ENCODE measurements at places on chromosomes 11 and 22. TPM values are rescaled to one million over a fixed set of nuclear protein-coding genes. Genes with fewer than 3 reads are reported as not detected.

- H3K27me3 ChIP-seq: peaks cover 16% of the 10 kb centered on the region
- no peak overlapping the region for H3K27ac ChIP-seq
- no peaks in the 10 kb centered on the region for H3K4me1 ChIP-seq
- no peaks in the 10 kb centered on the region for H3K36me3 ChIP-seq
- H3K4me3 ChIP-seq: no peak overlapping the region
Observed at GRCh38 chr22:27331526-27332281, 469.9 kb downstream of the MN1 start.

DNA sequence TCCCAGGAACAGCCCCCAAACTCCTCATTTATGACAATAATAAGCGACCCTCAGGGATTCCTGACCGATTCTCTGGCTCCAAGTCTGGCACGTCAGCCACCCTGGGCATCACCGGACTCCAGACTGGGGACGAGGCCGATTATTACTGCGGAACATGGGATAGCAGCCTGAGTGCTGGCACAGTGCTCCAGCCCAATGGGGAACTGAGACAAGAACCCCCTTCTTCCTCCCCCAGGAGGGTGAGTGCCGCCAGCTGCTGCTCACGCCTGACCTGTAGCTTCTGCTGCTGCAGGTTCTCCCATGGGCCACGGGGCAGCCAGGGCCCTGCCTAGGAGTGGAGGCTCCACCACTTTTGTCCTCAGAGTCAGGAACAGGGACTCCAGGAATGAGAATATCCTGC, 78.2 kb downstream of the VPREB1 start:
- no peak overlapping the region for H3K4me3 ChIP-seq
- no peaks in the 10 kb centered on the region for H3K27me3 ChIP-seq
- H3K4me1 ChIP-seq: no peaks in the 10 kb centered on the region
- DNase-seq: no peak
- H3K27ac ChIP-seq: no peak overlapping the region

The LDHAL6A gene
- total RNA-seq: not detected

DNA sequence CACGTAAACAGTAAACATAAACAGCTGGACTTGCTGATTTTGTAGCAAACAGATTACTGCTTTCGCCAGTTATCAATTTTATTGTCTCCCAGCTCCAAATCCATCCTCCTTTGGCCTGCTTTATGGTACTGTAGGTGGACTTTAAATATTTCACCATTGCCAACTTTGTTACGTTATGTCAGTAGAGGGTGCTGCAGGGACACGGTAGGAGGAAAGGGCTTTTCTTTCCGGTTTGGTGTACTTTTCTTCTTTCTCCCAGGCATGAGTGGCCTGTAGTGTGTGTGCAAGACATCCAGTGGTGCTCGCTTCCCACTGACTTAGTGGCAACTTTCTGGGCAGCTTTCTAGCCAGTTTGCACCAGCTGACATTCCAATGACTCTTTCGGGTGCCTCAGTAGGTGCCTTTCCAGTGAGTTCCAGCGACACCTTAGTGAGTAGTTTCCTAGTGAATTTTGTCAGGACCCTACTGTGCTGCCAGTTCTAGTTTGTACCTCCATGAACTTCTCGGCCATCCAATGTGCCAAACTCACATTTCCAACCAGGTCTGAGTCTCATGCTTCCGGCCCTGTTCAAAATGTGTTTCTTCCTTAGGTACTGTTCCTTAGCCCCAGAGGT, 267.6 kb upstream of the TENM4 start:
- no peaks in the 10 kb centered on the region for H3K27me3 ChIP-seq
- no peak overlapping the region for H3K27ac ChIP-seq
- DNase-seq: no peak
- no peaks in the 10 kb centered on the region for H3K36me3 ChIP-seq
- no peak overlapping the region for H3K4me3 ChIP-seq

The TMEM151A gene
- not detected for total RNA-seq

The OR51B2 gene
- total RNA-seq: not detected

The CEND1 gene
- total RNA-seq: not detected

GRCh38 chr11:111298413-111299100, at the start of gene POU2AF3:
Gene POU2AF3 (plus strand): TSS chr11:111298546. CDS start chr11:111298582, 36 bp downstream.
- H3K36me3 ChIP-seq: no peaks in the 10 kb centered on the region
- no peaks in the 10 kb centered on the region for H3K4me1 ChIP-seq
- H3K27me3 ChIP-seq: no peaks in the 10 kb centered on the region
- H3K27ac ChIP-seq: peak within 1 kb of the TSS; percentile 68

The SLC1A2 gene
- total RNA-seq: 0.46 TPM

DNA sequence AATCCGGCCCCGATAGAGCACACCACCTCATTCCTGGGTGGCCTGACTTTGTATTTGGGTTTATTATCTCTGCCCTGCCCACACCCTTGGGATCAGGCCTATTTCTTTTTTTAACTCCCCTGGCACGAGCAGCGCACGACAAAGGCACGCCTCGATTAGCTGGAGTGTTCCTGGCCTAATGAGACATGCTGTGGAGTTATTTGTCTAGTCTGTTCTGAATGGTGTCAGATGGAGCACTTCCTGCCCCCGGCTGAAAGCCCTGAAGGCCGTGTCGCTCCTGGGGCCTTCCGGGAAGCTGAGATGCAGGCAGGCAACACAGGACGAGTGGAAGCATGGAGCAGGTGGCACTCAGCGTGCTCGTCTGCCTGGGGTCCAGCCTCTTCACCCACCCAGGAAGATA, 47.1 kb downstream of the LARGE1 start:
- H3K4me3 ChIP-seq: peak overlapping the region; percentile 17
- peaks cover 69% of the 10 kb centered on the region for H3K4me1 ChIP-seq
- DNase-seq: peak; percentile 77
- H3K27ac ChIP-seq: peak overlapping the region; percentile 88
- no peaks in the 10 kb centered on the region for H3K36me3 ChIP-seq

DNA sequence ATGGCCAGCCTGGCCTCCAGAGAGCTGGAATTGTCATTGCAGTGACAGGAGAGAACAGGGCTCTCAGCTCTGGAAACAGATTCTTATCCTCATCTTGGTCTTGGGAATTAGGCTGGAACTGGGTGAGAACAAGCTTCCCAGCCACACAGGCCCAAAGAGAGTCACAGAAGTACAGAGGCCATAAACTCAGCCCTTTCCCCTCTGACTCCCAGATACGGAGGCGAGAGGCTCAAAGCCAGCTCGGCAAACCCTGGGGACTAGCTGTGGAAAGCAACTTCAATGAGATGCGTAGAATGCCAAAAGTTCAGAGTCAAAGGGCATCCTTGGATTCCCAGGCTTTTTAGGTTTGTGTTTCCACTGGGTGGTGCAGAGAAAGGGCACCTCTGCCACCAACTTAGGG, 14.3 kb upstream of the ABCC8 start:
- no peaks in the 10 kb centered on the region for H3K27me3 ChIP-seq
- H3K36me3 ChIP-seq: no peaks in the 10 kb centered on the region
- H3K4me1 ChIP-seq: no peaks in the 10 kb centered on the region

GRCh38 chr11:118102721-118103261, 16.0 kb upstream of the SMIM35 start:
- no peak overlapping the region for H3K27ac ChIP-seq
- H3K4me1 ChIP-seq: peaks cover 13% of the 10 kb centered on the region
- no peaks in the 10 kb centered on the region for H3K27me3 ChIP-seq
- H3K36me3 ChIP-seq: no peaks in the 10 kb centered on the region

The LINC01488 gene
- not detected for total RNA-seq

DNA sequence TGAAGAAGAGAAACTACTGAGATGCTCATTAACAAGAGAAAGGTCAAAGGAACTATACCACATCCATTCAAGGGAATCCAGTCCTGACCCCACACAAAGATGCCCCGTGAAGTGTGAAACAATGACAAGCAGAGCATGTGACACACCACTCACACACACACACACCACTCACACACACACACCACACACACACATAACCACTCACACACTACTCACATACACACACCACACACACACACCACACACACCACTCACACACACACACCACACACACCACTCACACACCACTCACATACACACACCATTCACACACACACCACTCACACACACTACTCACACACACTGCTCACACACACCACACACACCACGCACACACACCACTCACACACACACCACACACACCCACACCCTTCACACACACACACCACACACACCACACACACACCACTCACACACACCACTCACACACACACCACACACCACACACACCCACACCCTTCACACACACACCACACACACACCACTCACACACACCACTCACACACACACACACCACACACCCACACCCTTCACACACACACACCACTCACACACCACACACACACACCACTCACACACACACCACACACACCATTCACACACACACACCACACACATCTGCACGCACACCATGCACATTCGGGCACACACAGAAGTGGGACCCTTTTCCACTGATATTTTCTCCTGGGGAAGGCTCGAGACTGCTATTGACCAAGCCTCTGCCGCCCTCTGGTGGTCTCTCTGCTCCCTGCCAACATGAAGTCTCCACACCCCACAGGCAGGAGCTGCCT, 32.0 kb upstream of the COMT start:
- H3K4me3 ChIP-seq: no peak overlapping the region
- DNase-seq: peak; percentile 59
- no peaks in the 10 kb centered on the region for H3K36me3 ChIP-seq
- no peaks in the 10 kb centered on the region for H3K4me1 ChIP-seq
- H3K27ac ChIP-seq: no peak overlapping the region

DNA sequence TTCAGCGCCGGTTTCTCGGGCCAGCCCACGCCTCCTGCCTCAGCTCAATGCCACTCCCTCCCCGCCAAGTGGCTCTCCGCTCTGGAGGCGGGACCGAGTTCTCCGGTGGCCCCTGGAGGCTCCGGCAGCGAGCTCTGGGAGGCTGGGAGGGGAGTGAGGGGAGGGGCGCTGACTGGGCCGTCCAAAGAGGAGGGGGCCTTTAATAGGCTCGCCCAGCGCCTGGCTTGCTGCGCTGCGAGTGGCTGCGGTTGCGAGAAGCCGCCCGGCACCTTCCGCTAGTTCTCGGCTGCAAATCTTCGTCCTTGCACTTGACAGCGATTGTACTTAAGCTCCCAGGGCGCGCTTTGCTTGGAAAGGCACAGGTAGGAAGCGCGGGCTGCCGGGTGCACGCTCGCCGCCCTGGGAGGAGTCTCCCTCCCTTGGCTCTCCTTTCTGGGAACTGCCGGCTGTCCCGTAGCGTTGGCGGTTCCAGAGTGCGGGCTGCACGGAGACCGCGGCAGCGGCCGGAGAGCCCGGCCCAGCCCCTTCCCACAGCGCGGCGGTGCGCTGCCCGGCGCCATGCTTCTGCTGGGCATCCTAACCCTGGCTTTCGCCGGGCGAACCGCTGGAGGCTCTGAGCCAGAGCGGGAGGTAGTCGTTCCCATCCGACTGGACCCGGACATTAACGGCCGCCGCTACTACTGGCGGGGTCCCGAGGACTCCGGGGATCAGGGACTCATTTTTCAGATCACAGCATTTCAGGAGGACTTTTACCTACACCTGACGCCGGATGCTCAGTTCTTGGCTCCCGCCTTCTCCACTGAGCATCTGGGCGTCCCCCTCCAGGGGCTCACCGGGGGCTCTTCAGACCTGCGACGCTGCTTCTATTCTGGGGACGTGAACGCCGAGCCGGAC, at the start of gene ADAMTS15:
Gene ADAMTS15 (plus strand): TSS at position 230 of the 894 bp plus-strand sequence. CDS start 329 bp downstream, at position 559.
- no peaks in the 10 kb centered on the region for H3K36me3 ChIP-seq
- H3K4me3 ChIP-seq: peak within 1 kb of the TSS; percentile 65
- H3K4me1 ChIP-seq: peaks cover 5% of the 10 kb centered on the region
- H3K27ac ChIP-seq: peak within 1 kb of the TSS; percentile 71

DNA sequence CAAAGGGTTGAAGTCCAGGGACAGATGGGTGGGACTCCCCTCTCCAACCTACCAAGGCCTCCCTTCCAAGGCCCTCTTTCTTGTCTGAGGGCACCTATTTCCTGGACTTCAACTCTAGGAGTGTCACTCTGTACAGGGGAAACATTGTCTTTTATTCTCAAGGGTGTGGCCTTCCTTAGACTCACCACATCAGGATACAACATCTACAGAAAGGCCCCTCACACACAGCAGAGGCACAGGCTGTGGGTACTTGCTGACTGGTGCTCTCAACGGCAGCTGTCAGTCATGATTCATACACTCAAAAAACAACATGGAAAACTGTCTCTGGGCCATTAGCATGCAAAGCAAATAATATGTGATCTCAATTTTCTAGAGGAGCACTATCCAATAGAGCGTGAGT, 78.0 kb downstream of the RCN1 start:
- H3K27me3 ChIP-seq: no peaks in the 10 kb centered on the region
- no peak for DNase-seq
- no peak overlapping the region for H3K4me3 ChIP-seq
- no peak overlapping the region for H3K27ac ChIP-seq

DNA sequence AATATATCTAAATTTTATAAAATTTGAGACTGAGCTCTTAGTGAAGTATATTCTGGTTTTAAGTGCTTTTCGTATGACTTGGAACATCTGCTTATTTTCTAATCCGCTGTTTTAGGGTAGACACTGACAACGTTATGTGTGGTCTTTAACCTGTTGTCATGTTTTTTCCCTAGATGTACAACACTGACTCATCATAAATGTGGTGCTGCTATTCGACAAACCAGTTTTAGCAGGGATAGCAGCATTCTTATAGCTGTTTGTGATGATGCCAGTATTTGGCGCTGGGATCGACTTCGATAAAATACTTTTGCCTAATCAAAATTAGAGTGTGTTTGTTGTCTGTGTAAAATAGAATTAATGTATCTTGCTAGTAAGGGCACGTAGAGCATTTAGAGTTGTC, 23.8 kb upstream of the HIKESHI start:
- no peaks in the 10 kb centered on the region for H3K27me3 ChIP-seq
- no peak overlapping the region for H3K27ac ChIP-seq
- DNase-seq: no peak

DNA sequence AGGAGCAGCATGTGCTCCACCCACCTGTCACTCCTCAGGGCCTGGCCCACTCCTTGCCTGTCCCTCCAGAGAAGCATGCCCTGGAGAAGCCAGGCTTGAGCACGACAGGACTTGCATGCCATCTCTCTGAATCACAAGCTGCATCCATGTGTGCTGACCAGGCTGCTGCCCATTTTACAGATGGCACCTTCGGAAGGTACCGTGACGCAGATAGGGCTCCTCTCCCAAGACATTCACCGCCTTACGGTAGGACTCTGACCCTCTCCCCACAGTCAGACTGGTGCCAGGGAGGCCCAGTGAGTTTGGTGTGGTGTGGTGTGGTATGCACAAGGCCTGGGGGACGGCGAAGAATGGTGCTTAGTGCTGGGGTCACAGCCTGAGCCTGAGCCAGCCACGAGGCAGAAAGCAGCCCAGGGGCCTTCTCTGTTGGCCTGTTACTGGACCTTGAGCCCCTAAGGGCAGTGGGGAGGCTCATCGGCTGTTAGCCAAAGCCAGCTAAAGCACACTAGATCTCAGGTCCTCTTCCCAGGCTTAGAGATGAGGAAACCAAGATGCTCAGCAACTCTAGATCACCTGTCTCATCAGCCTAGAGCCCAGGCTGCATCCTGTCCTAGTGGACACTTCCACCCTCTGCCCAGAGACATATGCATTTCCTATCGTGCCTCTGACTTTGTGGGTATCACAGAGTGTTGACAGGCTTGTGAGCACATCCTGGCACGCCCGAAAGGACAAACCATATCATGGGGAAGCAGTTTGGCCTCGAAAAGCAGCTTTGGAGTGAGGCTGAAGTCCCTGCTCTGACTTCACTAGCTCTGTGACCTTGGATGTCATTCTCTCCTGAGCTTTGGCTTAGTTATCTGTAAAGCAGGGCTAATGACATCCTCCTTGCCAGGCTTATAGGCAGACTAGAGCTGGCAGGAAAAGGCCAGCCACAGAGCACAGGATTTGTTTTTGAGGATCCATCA, 17.8 kb downstream of the CYB5R2 start:
- H3K4me3 ChIP-seq: no peak overlapping the region
- peaks cover 54% of the 10 kb centered on the region for H3K36me3 ChIP-seq
- no peak for DNase-seq
- no peaks in the 10 kb centered on the region for H3K4me1 ChIP-seq

The MOGAT2 gene
- not detected for total RNA-seq

Measured in gastrocnemius medialis (tissue), 4 donors.